ENCODE measurements at places on chromosomes 5 and 9. TPM values are rescaled to one million over a fixed set of nuclear protein-coding genes. Genes with fewer than 3 reads are reported as not detected.
A peak's percentile ranks its signal among the peaks of the same experiment; 100 is the strongest.

DNA sequence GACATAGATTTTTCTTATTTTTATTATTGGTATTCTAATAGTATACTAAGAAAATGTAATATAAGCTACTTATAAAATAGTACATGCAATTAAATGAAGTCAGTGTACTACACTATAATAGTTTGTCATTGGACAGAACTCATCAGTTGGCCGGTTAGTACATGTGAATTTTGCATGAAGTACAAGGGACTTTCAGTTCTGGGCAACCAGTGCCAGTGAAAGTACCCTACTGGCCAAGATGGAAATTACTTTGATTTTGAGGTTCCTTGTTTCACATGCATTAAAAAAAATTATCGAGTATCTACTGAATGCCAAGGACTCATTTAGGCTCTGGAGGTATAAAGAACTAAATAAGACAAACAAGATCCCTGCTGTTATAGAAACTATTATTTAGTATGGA is 213.4 kb upstream of the ELL2 start:
- H3K36me3 ChIP-seq: no peaks in the 10 kb centered on the region
- no peak overlapping the region for H3K4me3 ChIP-seq
- no peak overlapping the region for H3K27ac ChIP-seq
- no peak for DNase-seq
- no peaks in the 10 kb centered on the region for H3K4me1 ChIP-seq
- H3K27me3 ChIP-seq: no peaks in the 10 kb centered on the region

- DNase-seq: no peak
- no peaks in the 10 kb centered on the region for H3K4me1 ChIP-seq
- no peaks in the 10 kb centered on the region for H3K36me3 ChIP-seq
- H3K4me3 ChIP-seq: no peak overlapping the region
These were observed 373.8 kb downstream of the NDUFS4 start for GRCh38 chr5:53934151-53934820.

GRCh38 chr5:148788636-148789035 is 37.8 kb upstream of the ADRB2 start:
- DNase-seq: no peak
- no peaks in the 10 kb centered on the region for H3K36me3 ChIP-seq
- no peak overlapping the region for H3K27ac ChIP-seq
- H3K4me3 ChIP-seq: no peak overlapping the region

DNA sequence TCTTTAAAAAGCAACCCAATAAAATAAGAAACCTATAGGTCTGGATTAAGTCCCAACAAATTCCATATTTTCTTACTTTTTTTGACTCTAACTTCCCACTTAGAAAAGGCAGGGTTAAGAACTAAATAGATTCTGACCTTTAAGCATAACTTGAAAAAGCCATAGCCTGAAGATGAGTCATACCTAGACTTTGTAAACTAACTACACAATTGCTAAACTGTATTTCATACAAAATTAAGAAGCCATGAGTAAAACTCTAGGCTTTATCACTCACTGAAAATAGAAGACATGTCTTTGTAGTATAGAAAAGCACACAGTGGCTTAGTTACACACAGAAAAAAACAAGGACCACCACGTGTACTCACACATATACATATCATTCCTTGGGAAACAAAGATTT is 51.5 kb downstream of the MLLT3 start:
- H3K36me3 ChIP-seq: no peaks in the 10 kb centered on the region
- H3K27ac ChIP-seq: no peak overlapping the region
- no peak for DNase-seq
- no peak overlapping the region for H3K4me3 ChIP-seq

GRCh38 chr9:13140843-13141592 is 138.5 kb downstream of the MPDZ start:
- H3K36me3 ChIP-seq: no peaks in the 10 kb centered on the region
- DNase-seq: no peak
- no peak overlapping the region for H3K4me3 ChIP-seq
- H3K27me3 ChIP-seq: no peaks in the 10 kb centered on the region
- H3K27ac ChIP-seq: no peak overlapping the region

GALT gene
- 56.6 TPM for total RNA-seq

DNA sequence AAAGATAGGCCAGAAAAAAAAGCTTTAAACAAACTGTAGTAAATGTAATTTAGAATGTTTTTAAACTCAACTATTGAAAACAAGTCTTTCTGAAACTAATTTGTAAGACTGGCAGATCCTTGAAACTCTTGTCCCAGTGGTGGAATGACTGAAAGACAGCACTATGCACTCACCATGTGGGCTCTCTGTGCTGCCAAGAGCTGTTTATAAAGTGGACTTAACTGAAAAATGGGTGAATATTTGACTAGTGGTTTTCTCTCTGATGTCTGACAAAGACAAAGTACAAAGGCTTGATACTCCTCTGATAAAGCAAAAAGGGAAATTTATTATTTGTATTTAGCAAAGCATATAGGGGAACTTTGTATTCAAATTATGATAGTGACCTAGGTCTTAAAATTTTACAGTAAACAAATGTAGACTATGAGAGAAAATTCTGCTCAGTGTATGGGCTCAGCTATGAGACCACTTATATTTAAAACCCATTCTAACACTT is 635.4 kb downstream of the NR2F1-AS1 start:
- no peak overlapping the region for H3K27ac ChIP-seq
- no peaks in the 10 kb centered on the region for H3K4me1 ChIP-seq
- H3K4me3 ChIP-seq: no peak overlapping the region
- H3K36me3 ChIP-seq: no peaks in the 10 kb centered on the region

EQTN gene
- total RNA-seq: 1.3 TPM

GRCh38 chr5:178996156-178996555 is 1.0 kb upstream of the GRM6 start:
- H3K27ac ChIP-seq: no peak overlapping the region
- no peaks in the 10 kb centered on the region for H3K36me3 ChIP-seq
- H3K27me3 ChIP-seq: peaks cover 9% of the 10 kb centered on the region
- DNase-seq: no peak
- no peak overlapping the region for H3K4me3 ChIP-seq

FOXD4L4 gene
- total RNA-seq: not detected

DNA sequence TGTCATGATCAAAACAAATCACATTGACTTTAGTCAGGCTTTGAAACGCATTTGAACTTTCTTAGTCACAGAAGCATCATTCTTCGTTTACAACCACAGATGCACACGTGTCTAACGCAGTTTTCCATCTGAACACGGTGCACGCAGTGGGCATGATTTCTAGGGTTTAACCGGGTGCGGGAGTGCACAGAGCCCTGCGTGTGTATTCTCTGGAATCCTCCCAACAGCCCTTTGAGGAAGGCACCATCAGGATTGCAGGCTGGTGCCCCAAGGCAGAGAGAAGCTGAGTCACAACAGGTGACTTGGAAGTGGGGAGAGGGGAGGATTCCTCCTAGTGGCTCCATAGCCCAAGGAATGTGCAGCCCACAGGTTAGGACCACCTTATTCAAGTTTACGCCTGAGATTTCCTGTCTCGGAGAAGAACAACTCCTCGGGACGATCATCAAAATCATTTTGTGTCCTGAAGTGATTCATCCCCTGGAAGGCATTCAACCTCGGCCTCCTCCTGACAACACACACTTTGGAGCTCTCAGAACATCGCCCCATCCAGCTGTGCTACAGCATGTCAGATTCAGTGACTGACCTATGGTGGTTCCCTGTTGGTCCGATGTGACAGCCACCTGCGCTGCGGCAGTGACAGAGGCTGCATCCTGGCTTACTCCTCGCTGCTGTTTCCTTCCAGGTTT is 13.1 kb downstream of the ROPN1L start:
- H3K27ac ChIP-seq: no peak overlapping the region
- H3K4me1 ChIP-seq: peaks cover 57% of the 10 kb centered on the region
- no peak overlapping the region for H3K4me3 ChIP-seq
- no peak for DNase-seq

DNA sequence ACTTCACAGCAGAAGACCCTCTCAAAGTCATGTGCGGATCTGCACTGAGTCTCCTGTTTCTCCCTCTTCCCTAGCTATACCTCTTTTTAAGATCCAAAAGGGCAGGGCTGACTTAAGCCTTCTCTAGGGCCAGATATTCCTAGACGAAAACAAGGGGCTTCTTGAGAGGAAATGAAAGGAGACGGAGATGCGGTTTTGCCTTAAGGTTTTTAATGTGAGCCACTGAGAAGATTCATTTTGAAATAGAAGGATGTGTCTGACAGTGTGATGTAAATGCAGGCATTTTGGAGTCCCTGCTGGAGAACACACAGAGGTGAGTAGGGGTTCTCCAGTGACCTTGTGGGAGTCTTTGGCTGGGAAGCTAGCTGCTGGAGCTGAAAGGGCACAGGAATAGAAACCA is 15.6 kb upstream of the IL12B start:
- no peaks in the 10 kb centered on the region for H3K27me3 ChIP-seq
- H3K36me3 ChIP-seq: no peaks in the 10 kb centered on the region
- no peak overlapping the region for H3K4me3 ChIP-seq
- no peak for DNase-seq
- H3K27ac ChIP-seq: no peak overlapping the region
- H3K4me1 ChIP-seq: peaks cover 23% of the 10 kb centered on the region

DNA sequence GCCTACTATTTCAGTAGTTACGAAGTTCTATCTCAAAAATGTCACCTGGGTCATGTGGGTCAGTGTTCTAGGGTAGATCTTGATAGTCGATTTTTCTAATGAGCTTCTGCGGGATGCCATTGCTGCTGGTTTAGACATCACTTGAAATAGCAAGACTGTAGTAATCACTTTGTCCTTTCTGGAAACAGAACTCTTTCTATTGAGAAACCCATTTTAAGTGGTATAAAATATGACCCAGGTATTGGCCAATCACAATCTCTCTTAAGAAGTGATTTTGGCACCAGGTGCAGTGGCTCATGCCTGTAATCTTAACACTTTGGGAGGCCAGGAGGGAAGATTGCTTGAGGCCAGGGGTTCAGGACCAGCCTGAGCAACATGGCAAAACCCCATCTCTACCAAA is 17.6 kb downstream of the ARRDC3 start:
- DNase-seq: no peak
- H3K36me3 ChIP-seq: peaks cover 36% of the 10 kb centered on the region
- H3K4me3 ChIP-seq: no peak overlapping the region
- no peaks in the 10 kb centered on the region for H3K27me3 ChIP-seq

GRCh38 chr5:132822650-132823480 is 7.6 kb downstream of the SHROOM1 start:
- H3K36me3 ChIP-seq: no peaks in the 10 kb centered on the region
- peaks cover 73% of the 10 kb centered on the region for H3K27me3 ChIP-seq
- H3K4me3 ChIP-seq: peak overlapping the region; percentile 53
- H3K4me1 ChIP-seq: peaks cover 10% of the 10 kb centered on the region
- no peak for DNase-seq
- no peak overlapping the region for H3K27ac ChIP-seq

DNA sequence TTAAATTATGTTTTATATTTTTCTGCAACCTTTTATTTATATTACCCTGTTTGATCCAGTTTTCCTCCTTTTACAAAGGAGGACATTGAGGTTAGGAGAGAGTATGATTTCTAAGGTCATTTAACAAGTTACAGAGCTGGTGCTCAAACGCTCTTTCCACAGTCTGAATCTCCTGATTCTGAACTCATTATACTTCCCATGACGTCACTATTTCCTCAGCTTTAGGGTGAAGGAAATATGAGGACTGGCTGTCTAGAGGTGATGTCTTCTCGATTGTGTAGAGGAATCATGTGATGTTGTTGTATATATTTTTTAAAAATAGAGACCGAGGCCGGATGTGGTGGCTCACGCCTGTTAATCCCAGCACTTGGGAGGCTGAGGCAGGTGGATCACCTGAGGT is 140.0 kb downstream of the ARHGAP26 start:
- peaks cover 56% of the 10 kb centered on the region for H3K36me3 ChIP-seq
- DNase-seq: no peak
- no peak overlapping the region for H3K27ac ChIP-seq
- H3K27me3 ChIP-seq: no peaks in the 10 kb centered on the region
- no peaks in the 10 kb centered on the region for H3K4me1 ChIP-seq
- no peak overlapping the region for H3K4me3 ChIP-seq

GPRIN1 gene
- total RNA-seq: 1.3 TPM

DNA sequence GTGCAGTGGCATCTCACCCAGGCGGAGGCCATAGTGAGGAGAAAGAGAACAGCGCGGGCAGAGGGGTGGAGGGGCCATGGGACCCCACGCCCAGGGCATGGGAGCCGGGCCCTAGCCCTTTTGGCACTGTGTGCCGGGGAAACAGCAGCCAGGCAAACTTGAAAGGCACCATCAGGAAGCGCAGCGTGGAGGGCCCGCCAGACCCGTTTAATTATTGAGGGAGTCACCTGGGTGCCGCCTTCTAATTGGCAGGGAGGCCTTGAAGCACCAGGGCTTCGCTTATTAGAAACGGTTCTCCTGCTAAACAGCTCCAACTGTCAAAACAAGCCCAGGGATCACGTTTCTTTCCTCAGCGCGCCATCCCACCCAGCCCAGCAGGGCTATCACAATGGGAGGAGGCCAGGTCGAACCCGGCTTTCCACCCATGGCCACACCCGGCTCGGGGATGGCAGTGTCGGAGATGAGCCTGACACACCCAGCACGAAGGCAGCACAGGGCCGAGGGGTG is 104.6 kb upstream of the SARDH start:
- H3K36me3 ChIP-seq: no peaks in the 10 kb centered on the region
- H3K27me3 ChIP-seq: no peaks in the 10 kb centered on the region
- H3K4me1 ChIP-seq: peaks cover 39% of the 10 kb centered on the region
- H3K4me3 ChIP-seq: no peak overlapping the region
- no peak for DNase-seq

DNA sequence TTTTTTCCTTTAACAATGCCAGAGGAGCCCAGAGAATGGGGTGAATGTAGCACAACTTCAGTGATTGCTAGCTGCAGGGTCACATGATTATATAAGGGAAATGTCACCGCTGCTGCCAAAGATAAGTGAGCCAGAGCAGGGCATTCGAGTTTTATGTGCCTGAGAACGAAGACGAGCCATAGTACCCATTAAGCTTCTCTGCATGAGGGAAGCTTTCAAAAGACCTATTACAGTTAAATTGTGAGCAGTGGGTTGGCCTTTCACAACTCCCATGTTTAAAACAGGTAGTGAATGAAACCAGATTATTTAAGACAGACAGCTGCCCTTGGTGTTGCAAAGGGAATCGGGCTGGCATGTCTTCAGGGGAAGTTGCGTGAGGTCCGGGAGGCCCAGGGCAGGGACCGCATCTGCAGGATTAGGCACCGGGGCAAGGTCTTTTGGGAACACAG is 82.4 kb upstream of the TNFAIP8 start:
- H3K4me1 ChIP-seq: peaks cover 44% of the 10 kb centered on the region
- H3K27me3 ChIP-seq: no peaks in the 10 kb centered on the region
- no peaks in the 10 kb centered on the region for H3K36me3 ChIP-seq
- H3K27ac ChIP-seq: peak overlapping the region; percentile 77
- DNase-seq: peak; percentile 85

- H3K36me3 ChIP-seq: no peaks in the 10 kb centered on the region
- peaks cover 26% of the 10 kb centered on the region for H3K4me1 ChIP-seq
- H3K27ac ChIP-seq: no peak overlapping the region
These were observed 5.5 kb downstream of the GGTA1 start for GRCh38 chr9:121494192-121494591.

- H3K4me1 ChIP-seq: peaks cover 3% of the 10 kb centered on the region
- no peak overlapping the region for H3K27ac ChIP-seq
- H3K36me3 ChIP-seq: peaks cover 98% of the 10 kb centered on the region
These were observed 21.6 kb downstream of the MRPL22 start for GRCh38 chr5:154962494-154962893.

NEK6 gene
- 43.5 TPM for total RNA-seq

- DNase-seq: no peak
- peaks cover 55% of the 10 kb centered on the region for H3K36me3 ChIP-seq
- H3K4me3 ChIP-seq: no peak overlapping the region
- no peak overlapping the region for H3K27ac ChIP-seq
- peaks cover 10% of the 10 kb centered on the region for H3K4me1 ChIP-seq
These were observed 31.0 kb downstream of the DOCK2 start for GRCh38 chr5:169667896-169668674.
